CD8-positive, alpha-beta memory T cell (primary cell): ENCODE measurements at places on chromosomes 4 and X.

GRCh38 chr4:98470831-98471230, 187.6 kb downstream of the TSPAN5 start:
- no peak for DNase-seq

DNA sequence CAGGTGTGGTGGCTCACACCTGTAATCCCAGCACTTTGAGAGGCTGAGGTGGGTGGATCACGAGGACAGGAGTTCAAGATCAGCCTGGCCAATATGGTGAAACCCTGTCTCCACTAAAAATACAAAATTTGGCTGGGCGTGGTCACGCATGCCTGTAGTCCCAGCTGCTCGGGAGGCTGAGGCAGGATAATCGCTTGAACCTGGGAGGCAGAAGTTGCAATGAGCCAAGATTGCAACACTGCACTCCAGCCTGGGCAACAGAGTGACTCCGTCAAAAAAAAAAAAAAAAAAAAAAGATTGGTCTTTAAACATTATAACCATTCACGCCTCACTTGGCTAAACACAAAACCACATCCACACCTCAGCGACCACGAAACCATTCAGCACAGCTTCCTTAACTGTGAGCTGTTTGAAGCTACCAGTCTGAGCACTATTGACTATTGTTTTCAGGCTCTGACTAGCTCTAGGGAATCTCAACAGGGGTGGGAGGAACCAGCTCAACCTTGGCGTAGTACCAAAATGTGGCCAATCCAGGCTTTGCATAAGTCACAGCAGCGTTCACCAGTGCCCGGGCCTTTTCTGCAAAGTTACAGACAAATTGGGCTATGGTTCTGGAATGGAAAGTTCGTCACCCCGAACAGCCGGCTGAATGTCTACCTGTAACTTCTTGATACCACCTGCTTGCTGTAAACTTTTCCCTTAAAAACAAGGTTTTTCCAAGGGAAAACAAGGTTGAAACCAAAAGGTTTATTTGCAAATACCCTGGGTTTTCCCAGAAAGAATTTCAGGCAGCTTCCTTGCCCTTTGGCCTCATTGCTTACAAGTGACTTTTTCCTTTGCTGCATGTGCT, 73.6 kb upstream of the DHX15 start:
- no peak for DNase-seq

GRCh38 chr4:111718763-111719559, 426.3 kb upstream of the FAM241A start:
- DNase-seq: no peak

DNA sequence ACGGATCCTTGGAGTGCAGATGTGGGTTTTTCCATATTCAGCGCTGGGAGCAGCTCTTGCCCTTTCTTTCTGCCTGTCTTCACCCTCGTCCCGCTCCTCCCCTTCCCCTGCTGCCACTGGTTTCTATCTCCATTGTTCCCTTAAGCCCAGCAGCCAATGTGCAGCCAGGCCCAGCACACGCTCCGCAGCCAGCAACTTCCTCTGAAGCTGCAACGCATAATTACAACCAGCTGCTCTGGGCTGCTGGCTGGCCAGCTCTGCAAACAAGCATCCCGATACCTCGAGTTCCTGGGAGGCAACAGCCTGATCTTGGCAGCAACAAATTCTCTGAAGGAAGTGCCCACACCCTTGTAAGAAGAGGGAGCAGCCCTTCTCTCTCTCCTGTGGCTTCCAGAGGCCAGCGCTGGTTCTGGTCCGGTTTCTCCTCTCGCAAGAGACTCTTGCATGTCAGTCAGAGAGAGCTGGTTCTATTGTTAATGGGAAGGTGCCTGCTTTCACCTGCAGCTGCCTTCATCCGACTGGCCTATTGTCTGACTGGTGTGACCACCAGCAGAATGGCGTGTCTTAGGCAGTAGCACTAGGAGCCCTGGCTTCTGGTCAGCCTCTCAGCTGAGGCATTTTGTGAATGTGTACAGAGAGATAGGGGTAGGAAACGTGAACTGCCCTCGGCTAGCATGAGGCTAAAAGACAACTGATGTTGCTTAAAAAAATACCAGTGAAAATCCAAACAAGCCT, 83.8 kb upstream of the MAML3 start:
- DNase-seq: no peak

DNA sequence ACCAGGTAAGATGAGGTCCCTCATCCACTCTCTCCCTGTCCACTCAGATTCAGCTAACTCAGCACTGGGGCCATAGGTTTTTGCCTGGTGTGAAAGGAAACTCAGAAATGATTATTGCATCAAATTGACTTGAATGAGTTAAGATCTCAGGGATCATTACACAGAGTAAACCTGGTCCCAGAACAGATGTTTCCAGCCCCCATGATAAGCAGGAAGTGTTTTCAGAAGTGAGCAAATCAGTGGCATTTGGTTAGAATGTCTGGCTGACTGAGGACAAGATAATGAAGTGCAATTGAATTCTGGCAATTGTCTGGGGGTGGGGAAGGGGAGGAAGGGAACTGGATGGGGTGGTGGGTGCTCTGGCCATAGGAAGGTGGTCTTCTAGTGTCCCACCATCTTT, 108.0 kb downstream of the CHIC2 start:
- no peak for DNase-seq
